Calu3 (cell line): ENCODE measurements at places on chromosomes 5 and 9.

- DNase-seq, result no peak
- H3K36me3 ChIP-seq, result no peaks in the 10 kb centered on the region
- H3K27ac ChIP-seq, result no peak overlapping the region
Observed at GRCh38 chr9:110947491-110948044, 90.7 kb downstream of the LPAR1 start.

GRCh38 chr5:7348168-7348854 lies 47.6 kb upstream of the ADCY2 start:
- H3K4me3 ChIP-seq, result no peak overlapping the region
- H3K27me3 ChIP-seq, result no peaks in the 10 kb centered on the region
- no peaks in the 10 kb centered on the region for H3K36me3 ChIP-seq

DNA sequence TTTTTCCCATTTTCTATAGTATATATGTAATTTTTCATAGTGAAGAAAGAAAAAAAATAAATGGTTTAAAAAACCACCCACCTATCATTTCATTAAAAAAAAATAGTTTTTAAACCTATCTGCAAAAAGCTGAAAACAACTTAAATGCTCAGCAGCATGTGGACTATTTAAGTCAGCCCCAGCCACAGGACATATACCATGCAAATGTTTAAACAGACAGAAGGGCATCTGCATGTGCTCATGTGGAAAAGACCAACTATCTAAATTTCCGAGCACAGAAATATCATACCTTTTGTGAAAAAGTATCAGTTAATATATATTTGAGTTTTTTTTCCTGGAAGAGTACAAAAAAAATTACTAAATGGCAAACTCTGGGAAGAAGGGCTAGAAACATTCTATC lies 143.4 kb downstream of the EPB41L4A start:
- H3K4me1 ChIP-seq, result peaks cover 3% of the 10 kb centered on the region
- no peak for DNase-seq
- H3K36me3 ChIP-seq, result no peaks in the 10 kb centered on the region
- H3K27me3 ChIP-seq, result no peaks in the 10 kb centered on the region
- no peak overlapping the region for H3K4me3 ChIP-seq

DNA sequence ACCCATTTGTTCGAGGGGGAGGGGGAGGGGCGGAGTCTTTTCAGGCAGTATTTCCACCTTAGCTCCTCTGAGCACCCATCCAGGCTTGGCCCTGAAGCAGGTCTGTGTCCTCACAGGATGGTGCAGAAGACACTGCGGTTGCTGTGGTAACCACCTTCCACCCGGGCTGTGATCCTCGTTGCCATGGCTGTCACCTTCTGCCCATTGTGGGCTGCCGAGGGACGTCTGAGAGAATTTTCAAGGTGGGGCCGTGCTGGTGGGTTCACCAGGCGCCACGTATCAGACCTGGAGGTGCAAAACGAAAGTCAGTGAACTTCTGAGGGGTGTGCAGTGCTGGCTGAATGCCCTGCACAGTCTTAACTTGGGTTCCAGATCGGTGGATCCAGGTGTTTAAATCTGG lies 26.7 kb downstream of the POLR1E start:
- no peak overlapping the region for H3K27ac ChIP-seq
- H3K36me3 ChIP-seq, result peaks cover 3% of the 10 kb centered on the region
- H3K4me3 ChIP-seq, result no peak overlapping the region
- H3K27me3 ChIP-seq, result no peaks in the 10 kb centered on the region
- no peak for DNase-seq

GRCh38 chr9:124769549-124770358 lies 1.4 kb downstream of the NR6A1 start:
- peak overlapping the region; percentile 97 for H3K4me3 ChIP-seq
- no peaks in the 10 kb centered on the region for H3K27me3 ChIP-seq
- peak overlapping the region; percentile 81 for H3K27ac ChIP-seq
- H3K36me3 ChIP-seq, result peaks cover 37% of the 10 kb centered on the region

DNA sequence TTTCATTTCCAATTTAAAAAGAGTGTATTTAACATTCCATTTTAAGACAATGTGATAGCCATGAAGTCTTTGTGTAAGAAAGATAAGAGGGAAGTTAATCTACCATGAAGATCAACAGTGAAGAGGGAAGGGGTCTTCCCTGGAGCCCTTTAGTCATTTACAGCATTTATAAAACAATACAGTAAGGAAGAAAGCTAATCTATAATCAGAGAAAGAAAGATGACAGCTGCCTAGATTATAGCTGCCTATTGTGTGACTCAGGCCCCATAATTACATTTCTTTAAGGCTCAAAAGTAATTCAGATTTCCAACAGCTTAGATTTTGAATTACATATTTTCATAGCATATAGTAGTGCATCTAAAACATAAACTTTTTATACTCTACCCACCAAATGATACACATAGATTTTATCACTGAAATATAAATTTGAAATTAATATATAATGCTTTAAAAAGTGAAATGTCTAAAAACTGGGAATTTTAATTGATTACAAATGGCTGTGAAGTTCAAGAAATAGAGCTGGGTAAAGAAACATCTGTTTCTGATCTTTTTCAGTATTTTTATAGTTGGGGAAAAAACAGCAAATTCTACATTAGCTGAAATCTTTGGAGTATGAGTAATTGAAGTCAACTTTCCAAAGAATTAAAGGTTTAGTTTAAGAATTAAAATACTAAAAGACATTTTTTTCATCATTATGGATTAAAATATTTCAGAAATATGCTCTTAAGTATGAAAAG lies 89.6 kb downstream of the RIC1 start:
- peaks cover 19% of the 10 kb centered on the region for H3K36me3 ChIP-seq
- H3K27me3 ChIP-seq, result no peaks in the 10 kb centered on the region
- H3K4me3 ChIP-seq, result no peak overlapping the region
- peaks cover 16% of the 10 kb centered on the region for H3K4me1 ChIP-seq
- no peak overlapping the region for H3K27ac ChIP-seq

GRCh38 chr9:98442114-98442513 lies 186.7 kb upstream of the TBC1D2 start:
- no peaks in the 10 kb centered on the region for H3K36me3 ChIP-seq
- H3K27ac ChIP-seq, result no peak overlapping the region
- DNase-seq, result no peak
- H3K4me3 ChIP-seq, result no peak overlapping the region
- H3K4me1 ChIP-seq, result no peaks in the 10 kb centered on the region
- peaks cover 61% of the 10 kb centered on the region for H3K27me3 ChIP-seq

DNA sequence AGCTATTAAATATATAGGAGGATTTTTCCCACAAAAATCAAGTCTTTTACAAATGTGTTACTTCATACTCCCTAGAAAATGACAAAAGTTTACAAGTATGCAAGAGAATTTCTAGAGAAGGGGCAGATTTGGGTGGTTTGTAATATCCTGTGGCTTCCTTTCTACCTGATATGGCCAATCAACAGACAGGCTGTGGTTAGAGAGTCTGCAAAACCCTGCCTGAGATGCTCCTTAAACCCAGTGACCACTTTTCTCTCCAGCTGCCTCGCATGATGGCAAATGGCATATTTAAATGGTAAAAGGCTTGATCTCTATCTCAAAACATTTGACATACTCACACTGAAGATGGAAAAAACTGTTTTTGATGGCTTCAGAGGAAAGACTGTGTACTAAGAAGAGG lies 550.1 kb upstream of the ZNF462 start:
- H3K27me3 ChIP-seq, result no peaks in the 10 kb centered on the region
- no peak overlapping the region for H3K4me3 ChIP-seq
- no peaks in the 10 kb centered on the region for H3K36me3 ChIP-seq
- H3K4me1 ChIP-seq, result no peaks in the 10 kb centered on the region

GRCh38 chr5:138720840-138721239 lies 32.4 kb upstream of the CTNNA1 start:
- DNase-seq, result no peak
- H3K36me3 ChIP-seq, result no peaks in the 10 kb centered on the region
- H3K4me3 ChIP-seq, result no peak overlapping the region
- no peak overlapping the region for H3K27ac ChIP-seq

DNA sequence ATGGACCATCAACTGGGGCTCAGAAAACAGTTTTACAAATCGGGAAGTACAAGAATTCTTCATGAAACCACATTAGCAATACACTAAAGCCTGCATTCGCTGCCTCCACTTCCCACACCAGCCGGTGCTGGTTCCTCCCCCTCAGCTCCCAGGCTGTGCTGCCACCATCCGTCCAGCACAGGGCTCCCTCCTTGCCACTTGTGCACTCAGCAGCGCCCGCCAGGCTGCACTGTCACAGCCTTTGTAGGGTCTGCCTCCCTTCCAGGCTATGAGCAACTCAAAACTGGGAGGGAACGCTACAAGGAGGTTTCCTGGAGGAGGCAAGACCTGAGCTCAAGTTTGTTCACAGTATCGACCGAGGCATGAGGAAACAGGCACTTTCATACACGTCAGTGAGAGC lies 7.7 kb downstream of the MAPK9 start:
- no peaks in the 10 kb centered on the region for H3K27me3 ChIP-seq
- H3K27ac ChIP-seq, result no peak overlapping the region
- no peak for DNase-seq
- H3K4me1 ChIP-seq, result no peaks in the 10 kb centered on the region
- peaks cover 42% of the 10 kb centered on the region for H3K36me3 ChIP-seq

DNA sequence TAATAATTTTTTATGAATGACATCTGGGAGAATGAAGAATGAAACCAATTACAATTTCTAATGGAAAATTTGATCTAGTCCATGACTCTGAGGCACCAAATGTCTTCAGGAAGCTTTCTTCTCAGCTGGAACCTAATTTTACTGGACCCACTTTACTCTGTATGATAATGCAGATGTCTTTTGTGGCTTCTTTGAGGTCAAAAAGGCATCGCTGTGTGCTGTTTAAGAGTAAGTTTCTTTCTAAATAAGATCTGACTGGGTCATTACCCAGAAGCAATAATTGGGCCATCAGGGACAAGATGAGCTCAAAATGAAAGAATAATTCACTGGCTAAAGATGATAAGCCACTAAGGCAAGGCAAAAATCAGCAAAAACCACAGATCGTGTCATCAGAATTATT lies 633.4 kb downstream of the PSAT1 start:
- H3K4me3 ChIP-seq, result no peak overlapping the region
- DNase-seq, result no peak
- H3K4me1 ChIP-seq, result no peaks in the 10 kb centered on the region
- no peak overlapping the region for H3K27ac ChIP-seq
- no peaks in the 10 kb centered on the region for H3K27me3 ChIP-seq

DNA sequence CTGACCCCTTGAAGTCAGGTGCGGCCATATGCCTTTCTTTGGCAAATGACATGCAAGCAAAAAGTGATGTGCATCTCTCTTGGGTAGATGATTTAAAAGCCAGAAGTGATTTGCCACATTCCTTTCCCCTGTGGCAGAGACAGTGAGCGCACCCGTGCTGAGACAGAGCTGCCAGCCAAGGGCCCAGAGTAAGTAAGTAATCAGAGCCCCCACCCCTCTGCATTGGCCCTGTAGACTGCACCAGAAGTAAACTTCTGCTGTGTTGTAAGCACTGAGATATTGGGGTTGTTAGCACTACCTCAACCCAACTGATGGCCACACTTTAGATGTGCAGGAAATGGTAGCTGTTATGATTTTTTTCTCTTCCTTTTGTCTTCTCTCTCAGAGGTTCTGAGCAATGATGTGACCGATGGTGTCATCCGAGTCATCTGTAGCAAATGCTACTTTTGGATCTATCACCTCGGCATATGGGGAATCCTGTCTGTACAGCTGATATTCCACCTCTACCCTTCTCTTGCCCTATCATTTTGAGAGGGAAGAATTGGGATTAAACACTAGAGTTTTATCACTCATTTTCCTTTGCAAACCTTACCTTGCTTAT lies 58.0 kb downstream of the DOCK2 start:
- no peak for DNase-seq
- H3K27ac ChIP-seq, result no peak overlapping the region
- H3K36me3 ChIP-seq, result no peaks in the 10 kb centered on the region
- H3K4me3 ChIP-seq, result no peak overlapping the region

- H3K27me3 ChIP-seq, result peaks cover 9% of the 10 kb centered on the region
- H3K4me1 ChIP-seq, result no peaks in the 10 kb centered on the region
- no peaks in the 10 kb centered on the region for H3K36me3 ChIP-seq
- no peak overlapping the region for H3K27ac ChIP-seq
- H3K4me3 ChIP-seq, result no peak overlapping the region
Observed at GRCh38 chr5:6195711-6196358, 182.5 kb downstream of the MED10 start.

GRCh38 chr9:118991366-118992285 lies 377.6 kb downstream of the BRINP1 start:
- no peaks in the 10 kb centered on the region for H3K27me3 ChIP-seq
- H3K4me1 ChIP-seq, result no peaks in the 10 kb centered on the region
- no peak overlapping the region for H3K27ac ChIP-seq
- H3K36me3 ChIP-seq, result no peaks in the 10 kb centered on the region
- H3K4me3 ChIP-seq, result no peak overlapping the region

DNA sequence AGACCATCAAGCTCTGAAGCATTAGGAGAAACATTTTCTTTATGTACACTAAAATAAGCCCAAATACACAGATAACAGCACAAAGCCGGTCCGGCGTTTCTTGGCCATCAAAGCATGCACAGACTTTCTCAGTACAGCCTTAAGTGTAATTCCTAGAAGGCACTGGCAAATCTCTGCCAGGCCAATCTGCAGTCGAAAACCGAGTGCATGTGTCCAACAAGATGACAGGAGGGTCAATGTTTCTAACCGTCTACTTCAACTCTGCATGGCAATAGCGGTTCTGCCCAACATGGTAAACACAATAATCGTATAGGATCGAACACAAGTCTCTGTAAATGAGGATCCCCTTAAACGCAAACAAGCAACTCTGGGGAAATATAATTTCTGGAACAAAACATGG lies 1.1 kb downstream of the ARL15 start:
- no peak for DNase-seq
- peaks cover 13% of the 10 kb centered on the region for H3K4me1 ChIP-seq
- H3K36me3 ChIP-seq, result peaks cover 30% of the 10 kb centered on the region

GRCh38 chr9:113590991-113591898 lies 127.7 kb downstream of the RGS3 start:
- H3K4me3 ChIP-seq, result no peak overlapping the region
- no peaks in the 10 kb centered on the region for H3K4me1 ChIP-seq
- peaks cover 37% of the 10 kb centered on the region for H3K36me3 ChIP-seq
- no peak overlapping the region for H3K27ac ChIP-seq
- DNase-seq, result peak; percentile 75
- no peaks in the 10 kb centered on the region for H3K27me3 ChIP-seq

DNA sequence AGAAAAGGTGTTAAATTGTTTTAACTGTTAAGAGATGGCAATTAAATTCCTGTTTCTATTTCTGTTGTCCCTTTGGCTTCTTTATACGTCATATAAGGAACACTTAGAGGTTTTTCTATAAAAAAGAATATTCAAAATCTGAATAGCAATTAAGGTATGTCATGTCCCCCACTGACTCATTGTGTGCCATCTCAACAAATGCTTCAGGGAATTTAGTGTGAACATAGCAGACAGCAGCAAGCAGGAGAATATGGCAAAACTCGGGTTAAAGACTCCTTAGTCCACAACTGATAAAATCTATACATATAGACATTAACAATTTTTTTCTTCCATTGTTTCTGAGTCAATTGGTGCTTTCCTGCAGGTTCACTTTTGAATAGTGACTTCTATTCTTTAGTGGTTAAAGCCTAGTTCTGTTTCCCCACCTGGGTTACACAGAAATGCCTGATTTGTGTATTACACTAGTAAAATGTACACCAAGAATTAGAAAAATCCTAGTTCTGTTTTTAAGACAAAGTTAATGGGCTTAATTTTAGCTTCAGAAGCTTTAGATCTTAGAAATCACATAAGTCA lies 17.9 kb upstream of the RPS23 start:
- no peak for DNase-seq
- no peaks in the 10 kb centered on the region for H3K36me3 ChIP-seq
- no peak overlapping the region for H3K27ac ChIP-seq
- H3K4me1 ChIP-seq, result no peaks in the 10 kb centered on the region
- no peak overlapping the region for H3K4me3 ChIP-seq
- no peaks in the 10 kb centered on the region for H3K27me3 ChIP-seq
